ENCODE measurements at places on chromosomes 5 and 9. TPM values are rescaled to one million over a fixed set of nuclear protein-coding genes. Genes with fewer than 3 reads are reported as not detected.

FGF1 gene
- total RNA-seq, result 114 TPM

PRDM9 gene
- not detected for total RNA-seq

FOXD1 gene
- 1.0 TPM for total RNA-seq

MCC gene
- total RNA-seq, result 23.6 TPM

KLF4 gene
- total RNA-seq, result 8.5 TPM

EDIL3 gene
- 131 TPM for total RNA-seq

TMOD1 gene
- 31.9 TPM for total RNA-seq

TMEM171 gene
- total RNA-seq, result 2.6 TPM

OR1Q1 gene
- total RNA-seq, result not detected

DNA sequence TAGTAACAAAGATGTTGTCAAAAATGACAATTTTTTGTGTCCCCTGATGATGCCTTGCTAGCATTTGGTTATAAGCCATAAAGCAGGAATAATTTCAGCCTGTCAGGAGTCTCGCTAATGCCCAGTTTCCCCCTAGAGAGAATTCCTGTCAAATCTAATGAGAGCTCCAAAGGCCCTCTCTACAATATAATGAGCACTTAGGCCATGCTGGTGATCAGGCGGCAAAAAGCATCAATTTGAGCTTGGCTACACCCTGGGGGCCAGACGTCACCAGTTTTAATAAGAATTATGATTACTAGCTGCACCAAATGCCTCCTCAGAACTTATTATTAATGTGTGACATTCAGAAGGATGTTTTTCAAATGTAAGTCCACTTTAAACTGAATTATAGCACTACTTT, 6.1 kb downstream of the TLE1 start:
- DNase-seq, result no peak

DNA sequence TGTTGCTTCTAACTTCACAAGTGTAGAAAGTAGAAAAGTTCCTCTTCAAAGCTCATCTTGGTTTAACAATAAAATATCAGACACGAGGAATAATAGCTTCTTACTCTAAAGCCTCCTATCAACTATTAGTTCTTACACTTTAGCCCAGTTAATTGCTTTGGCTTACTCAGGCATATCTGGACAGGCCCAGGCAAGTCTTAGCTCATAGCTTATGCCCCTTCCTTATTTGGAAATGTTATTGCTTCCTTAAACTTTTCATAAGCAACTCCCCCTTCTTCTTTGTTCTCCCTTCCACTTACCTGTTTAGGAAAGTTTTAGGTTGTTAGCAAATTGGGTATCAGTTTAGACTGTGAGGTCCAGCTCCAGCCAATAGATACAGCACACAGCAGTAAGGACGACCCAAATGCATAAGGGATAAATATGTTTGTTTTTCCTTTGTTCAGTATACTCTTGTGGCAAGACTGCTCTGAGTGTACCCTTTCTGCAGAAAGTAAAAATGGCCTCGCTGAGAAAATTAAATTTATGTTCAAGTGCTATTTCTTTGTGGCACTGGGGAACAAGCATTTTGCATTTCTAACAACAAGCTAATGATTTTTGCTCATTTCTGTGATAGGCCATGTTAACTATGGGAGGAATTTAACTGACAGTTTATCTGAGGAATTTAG, 162.1 kb downstream of the SMC2 start:
- DNase-seq, result no peak

DNA sequence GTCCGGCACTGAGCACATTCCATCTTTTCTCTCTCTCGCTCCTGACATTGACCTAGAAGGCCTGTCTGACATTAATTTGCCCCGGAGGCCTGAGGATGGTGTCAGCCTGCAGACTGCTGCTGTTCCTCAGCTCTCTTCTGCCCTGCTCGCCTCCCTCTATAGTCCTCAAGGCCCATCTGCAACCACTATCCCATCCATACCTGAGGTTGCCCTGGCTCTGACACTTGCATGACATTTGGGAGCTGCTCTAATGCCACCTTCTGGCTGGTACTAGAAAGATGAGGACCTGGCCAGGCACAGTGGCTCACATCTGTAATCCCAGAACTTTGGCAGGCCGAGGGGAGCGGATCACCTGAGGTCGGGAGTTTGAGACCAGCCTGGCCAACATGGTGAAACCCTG, 38.6 kb upstream of the GGTA1 start:
- no peak for DNase-seq

DNA sequence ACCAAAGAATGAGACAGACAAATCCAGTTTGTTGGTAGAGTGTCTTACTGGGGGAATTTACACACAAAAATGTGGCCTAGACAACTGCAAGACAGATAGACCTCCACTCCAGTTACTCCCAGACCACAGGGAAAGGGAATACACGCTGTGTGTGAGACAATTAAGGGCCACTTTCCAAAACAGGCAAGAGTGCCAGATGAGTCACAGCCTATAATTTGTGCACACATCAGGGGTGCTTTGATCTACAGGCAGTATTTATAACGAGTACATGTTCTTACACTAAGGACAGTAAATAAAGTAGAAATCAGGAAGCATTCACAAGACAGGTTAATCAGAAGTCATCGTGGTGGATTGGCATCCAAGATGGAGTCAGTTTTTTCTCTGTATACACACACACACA, 114.8 kb downstream of the ZNF622 start:
- DNase-seq, result no peak

DNA sequence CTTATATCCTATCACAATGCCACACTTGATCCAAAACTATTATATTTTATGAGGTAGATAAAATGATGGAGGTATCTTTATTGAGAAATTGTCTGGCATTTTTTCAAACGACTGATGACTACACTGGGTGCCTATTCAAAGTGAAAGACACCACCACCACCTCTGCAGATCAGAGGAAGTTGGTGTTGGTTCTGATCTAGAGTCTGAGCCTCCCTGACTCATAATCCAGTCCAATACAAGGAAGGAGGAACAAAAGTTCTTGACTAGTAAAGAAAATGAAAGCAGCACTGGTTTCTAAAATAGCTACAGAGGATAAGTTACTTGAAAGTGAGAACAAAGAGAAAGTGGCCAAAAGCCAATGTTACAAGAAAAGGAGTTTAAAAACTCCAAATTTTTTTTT, 139.9 kb downstream of the RFX3 start:
- no peak for DNase-seq

DNA sequence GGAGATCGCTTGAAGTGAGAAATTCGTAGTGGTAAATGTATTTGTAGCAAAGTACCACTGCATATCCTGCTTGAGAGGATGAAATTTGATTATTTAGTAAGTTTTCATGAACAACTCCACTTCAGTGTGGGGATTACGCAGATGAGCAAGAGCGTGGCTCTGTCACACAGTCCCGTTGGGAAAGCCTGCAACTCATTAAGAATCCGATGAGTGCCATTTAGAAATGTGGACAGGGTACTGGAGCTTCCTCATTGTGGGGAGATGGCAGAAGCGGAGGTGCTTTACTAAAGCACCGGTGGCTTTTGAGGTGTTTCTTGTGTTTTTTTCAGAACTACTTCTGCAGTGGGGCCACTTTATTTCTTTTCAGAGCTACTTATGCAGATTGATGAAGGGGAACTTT, 1.4 kb downstream of the TJP2 start:
- DNase-seq, result no peak

DNA sequence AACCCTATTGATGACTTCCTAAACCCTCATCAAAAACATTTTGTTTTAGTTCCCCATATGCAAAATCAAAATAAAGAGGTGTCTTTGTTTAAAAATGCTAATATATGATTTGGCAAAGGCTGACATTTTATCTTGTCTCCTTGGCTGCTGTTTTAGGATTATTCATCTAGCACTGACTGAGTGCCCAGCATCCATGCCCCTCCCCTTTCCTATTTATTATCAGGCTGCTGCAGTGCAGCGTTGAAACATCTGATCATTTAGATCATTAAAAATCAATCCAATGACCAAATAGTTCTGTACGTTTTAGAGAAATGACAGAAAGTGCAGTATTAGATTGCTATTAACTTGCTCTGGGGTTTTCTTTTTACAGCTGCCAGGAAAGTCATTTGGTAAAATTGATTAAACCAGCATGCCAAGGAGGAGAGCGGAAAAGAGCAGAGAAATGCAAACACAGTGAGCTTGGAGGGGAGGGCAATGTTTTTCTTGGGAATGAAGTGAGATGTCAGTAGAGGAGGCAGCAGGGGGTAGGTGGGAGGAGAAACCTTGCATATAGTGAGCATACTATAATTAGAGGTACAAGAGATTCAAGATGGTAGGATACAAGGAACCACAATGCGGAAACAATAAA, 286.3 kb downstream of the PDE4D start:
- no peak for DNase-seq

DNA sequence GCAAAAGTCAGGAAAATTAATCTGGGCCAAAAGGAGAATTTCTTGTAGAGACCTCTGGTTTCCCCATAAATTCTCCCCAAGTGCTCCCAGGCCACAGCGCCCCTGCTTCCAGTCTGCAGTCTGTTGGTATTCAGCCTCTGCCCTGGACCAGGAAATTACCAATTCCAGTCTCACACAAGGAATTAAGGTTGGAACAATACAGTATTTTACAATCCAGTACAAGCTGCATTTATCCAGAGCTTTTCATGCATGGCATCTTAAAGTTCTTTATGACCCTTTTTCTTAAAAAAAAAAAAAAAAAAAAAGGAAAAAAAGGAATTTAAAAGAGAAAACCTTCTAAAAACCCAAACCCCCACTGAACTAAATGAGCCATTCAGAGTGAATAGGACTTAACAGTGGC, 139.6 kb upstream of the RANBP3L start:
- no peak for DNase-seq

DNA sequence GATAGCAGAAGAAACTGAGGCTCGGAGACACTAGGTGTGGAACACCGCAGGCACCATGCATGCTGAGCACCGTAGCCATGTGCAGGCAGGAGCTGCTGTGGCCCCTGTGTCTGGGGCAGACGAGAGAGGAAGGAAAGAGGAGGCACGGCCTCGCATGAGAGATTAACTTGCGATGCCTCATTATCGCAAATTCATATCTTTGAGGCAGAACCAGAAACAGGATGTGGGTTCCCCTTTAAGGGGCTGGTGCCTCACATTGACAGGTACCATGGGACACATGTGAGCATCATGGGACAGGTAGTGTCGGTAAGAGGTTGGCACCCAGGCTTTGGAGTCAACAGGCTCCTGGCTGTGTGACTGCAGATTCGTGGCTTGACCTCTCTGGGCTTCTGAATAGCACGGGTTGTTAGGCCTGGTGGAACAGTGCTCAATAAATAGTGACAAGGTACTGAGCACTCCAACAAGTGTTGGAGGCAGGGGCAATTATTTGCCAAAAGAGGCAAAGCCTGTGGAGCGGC, 40.8 kb downstream of the NAIF1 start:
- DNase-seq, result no peak

DNA sequence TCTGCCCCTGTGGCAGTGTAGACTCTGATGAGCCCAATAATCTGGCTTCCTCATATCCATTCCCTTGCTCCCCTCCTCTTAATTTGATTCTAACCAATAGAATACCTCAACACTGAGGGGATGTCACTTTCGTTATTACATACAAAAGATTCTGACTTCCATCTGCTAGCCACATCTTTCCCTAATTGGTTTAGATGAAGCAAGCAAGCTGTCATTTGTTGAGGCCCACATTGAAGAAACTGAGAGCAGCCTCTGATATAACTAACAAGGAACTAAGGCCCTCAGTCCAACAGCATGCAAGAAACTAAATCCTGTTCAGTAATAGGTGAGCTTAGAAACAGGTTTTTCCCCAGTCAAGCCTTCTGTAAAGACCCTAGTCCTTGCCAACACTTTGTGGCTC, 5.8 kb downstream of the ADAMTS6 start:
- no peak for DNase-seq

GRCh38 chr5:15255576-15255975, 244.4 kb upstream of the FBXL7 start:
- DNase-seq, result no peak

DNA sequence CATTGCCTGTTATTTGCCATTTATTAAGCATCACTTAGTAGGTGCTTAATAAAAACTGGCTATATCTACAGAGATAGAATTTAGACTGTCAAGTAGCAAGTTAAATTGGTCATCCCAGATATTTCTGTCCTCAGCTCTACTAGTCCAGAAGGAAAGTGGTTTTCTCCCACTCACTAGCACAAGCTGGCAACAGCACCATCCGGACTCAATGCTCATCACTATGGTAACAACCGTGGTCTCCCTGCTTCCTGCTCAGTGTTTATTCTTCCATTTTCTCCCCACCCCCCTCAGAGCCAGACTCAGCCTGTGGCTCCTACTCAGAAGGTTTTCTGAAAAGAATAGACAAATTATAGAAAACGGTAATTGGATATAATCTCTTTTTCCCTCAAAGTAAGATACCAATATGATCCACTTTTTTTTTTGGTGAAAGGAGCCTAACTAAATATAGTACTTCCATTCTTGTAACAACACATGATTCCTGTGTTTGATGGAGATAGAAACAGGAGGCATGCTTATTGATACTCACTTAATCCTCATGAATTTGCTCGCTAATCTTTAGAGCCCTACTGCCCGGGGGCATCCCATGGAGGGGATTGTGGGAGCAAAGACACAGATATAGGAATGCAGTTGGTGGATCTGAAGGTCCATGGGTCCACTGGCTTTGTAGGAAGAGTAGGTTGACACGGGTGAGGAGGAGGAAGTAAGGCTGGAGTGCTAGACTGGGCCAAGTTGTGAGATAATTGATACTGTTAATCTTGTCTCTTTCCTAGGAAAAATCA, 191.4 kb downstream of the MAN2A1 start:
- DNase-seq, result no peak

- DNase-seq, result no peak
Measured at GRCh38 chr5:4424895-4425294, 715.2 kb upstream of the ADAMTS16 start.

GRCh38 chr9:86836797-86837196, 110.5 kb downstream of the GAS1 start:
- DNase-seq, result no peak

GRCh38 chr5:44360919-44361318, 28.3 kb downstream of the FGF10 start:
- no peak for DNase-seq

- no peak for DNase-seq
Measured at GRCh38 chr9:118189615-118190014, 485.4 kb downstream of the TLR4 start.
